ENCODE measurements at places on chromosomes 3 and 15. TPM values are rescaled to one million over a fixed set of nuclear protein-coding genes. Genes with fewer than 3 reads are reported as not detected.

Gene CIP2A
- 46.8 TPM for total RNA-seq

- H3K27ac ChIP-seq: no peak overlapping the region
- no peak overlapping the region for H3K4me3 ChIP-seq
- H3K36me3 ChIP-seq: peaks cover 3% of the 10 kb centered on the region
- peaks cover 2% of the 10 kb centered on the region for H3K4me1 ChIP-seq
- no peak for DNase-seq
- no peaks in the 10 kb centered on the region for H3K27me3 ChIP-seq
Observed at GRCh38 chr3:108001457-108001856, 89.4 kb downstream of the CD47 start.

Gene CDHR4
- total RNA-seq: not detected

Gene HLTF
- total RNA-seq: 22.2 TPM

DNA sequence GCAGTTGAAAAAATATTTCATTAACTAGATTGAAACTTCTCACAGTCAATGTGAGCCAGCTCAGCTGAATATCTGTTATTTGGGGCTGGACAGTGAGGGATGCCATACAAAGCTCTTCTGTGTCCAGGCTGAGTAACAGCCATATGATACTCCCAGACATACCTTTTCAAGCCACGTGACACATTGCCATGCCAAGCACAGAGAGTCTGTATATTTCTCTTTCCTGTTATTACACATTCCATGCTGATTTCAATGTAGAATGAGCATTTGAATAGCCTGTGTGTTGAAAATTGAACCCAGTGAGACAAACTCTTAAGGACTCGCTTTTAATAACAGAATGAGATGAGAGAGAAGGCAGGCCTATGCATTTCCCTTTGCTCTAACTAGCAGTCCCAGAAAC is 334.7 kb upstream of the RASGRP1 start:
- H3K27me3 ChIP-seq: no peaks in the 10 kb centered on the region
- H3K27ac ChIP-seq: no peak overlapping the region
- no peak overlapping the region for H3K4me3 ChIP-seq
- H3K36me3 ChIP-seq: peaks cover 2% of the 10 kb centered on the region
- no peak for DNase-seq

Gene EPHA3
- total RNA-seq: 0.05 TPM

Gene SLC51B
- total RNA-seq: not detected

DNA sequence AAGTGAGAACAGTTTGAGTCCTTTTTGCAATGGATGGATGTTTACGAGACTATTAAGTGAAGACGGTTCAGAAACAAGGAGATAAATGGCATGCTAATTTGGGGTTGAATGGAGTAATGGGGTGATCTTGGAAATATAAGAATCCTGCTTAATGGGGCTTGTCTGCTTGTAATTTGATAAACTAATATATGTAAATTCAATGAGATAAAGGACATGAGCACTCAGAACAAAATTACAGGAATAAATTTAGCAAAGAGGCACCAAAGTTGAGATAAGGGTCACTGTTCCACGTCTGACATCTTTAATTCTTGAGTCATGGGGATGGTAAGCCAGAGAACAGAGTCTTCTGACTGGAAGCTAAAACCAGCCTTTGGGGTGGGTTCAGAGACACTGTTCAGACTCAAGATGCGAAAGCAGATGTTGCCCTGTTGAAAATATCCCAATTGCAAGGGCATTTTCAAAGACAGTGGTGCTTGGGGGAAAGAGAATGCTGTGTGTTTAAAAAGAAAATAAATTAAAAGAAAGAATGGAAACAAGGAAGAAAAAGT is 67.8 kb upstream of the CHRNB4 start:
- no peak overlapping the region for H3K27ac ChIP-seq
- no peak for DNase-seq
- H3K4me1 ChIP-seq: peaks cover 18% of the 10 kb centered on the region
- peaks cover 32% of the 10 kb centered on the region for H3K27me3 ChIP-seq

- no peaks in the 10 kb centered on the region for H3K36me3 ChIP-seq
- H3K4me1 ChIP-seq: no peaks in the 10 kb centered on the region
- H3K4me3 ChIP-seq: no peak overlapping the region
- peaks cover 12% of the 10 kb centered on the region for H3K27me3 ChIP-seq
- no peak for DNase-seq
- no peak overlapping the region for H3K27ac ChIP-seq
Observed at GRCh38 chr15:69823223-69823907, 274.4 kb downstream of the TLE3 start.

Gene PDZRN3
- total RNA-seq: not detected

GRCh38 chr15:76190070-76190564 is 121.2 kb downstream of the ETFA start:
- H3K36me3 ChIP-seq: no peaks in the 10 kb centered on the region
- no peak for DNase-seq
- peaks cover 42% of the 10 kb centered on the region for H3K27me3 ChIP-seq
- peaks cover 14% of the 10 kb centered on the region for H3K4me1 ChIP-seq
- no peak overlapping the region for H3K4me3 ChIP-seq

Gene RBMS3
- 0.63 TPM for total RNA-seq

Gene BOC
- total RNA-seq: not detected

Gene ACOX2
- total RNA-seq: not detected

Gene SCAANT1
- not detected for total RNA-seq

GRCh38 chr3:21447476-21448151 is 303.4 kb downstream of the ZNF385D start:
- H3K27me3 ChIP-seq: no peaks in the 10 kb centered on the region
- no peaks in the 10 kb centered on the region for H3K36me3 ChIP-seq
- no peaks in the 10 kb centered on the region for H3K4me1 ChIP-seq
- no peak overlapping the region for H3K4me3 ChIP-seq

DNA sequence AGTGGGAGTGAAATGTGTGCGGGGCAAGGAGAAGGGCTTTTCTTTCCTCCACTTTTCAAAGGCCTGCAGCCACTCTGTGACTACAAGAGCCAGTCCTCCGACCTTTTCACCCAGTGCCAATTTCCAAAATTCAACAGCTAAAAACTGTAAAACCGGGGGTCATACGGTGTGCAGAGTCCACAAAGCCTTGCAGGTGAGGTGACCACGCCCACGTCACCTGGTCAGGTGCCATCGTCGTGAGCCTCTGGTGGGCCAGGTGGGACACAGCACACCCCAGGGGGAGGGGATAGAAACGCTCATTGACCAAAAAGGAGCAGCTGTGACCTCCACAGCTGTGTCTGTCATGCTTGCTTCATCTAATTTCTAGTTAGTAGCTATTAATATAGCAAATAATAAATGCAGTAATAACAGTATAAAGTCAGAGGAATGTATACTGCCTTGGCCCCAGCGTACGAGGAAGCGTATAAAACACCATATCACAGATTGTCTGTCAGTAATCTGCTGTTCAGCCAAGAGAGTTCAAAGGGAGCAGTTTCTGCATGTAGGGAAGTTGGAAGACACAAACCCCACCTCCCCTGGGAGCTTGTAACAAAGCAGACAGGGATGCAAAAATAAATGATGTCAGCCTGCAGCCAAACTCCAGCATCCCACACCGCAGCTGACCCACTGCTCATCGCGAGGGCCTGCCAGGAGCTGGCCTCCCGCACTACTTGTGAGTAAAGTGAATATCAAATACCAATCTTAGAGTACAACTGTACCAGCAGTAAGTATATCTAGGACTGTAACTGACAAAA is 86.7 kb downstream of the VGLL4 start:
- peaks cover 33% of the 10 kb centered on the region for H3K36me3 ChIP-seq
- H3K4me1 ChIP-seq: no peaks in the 10 kb centered on the region
- no peak overlapping the region for H3K27ac ChIP-seq
- no peak overlapping the region for H3K4me3 ChIP-seq
- DNase-seq: no peak
